GM10248 (cell line): ENCODE measurements at places on chromosomes 7 and 10.

DNA sequence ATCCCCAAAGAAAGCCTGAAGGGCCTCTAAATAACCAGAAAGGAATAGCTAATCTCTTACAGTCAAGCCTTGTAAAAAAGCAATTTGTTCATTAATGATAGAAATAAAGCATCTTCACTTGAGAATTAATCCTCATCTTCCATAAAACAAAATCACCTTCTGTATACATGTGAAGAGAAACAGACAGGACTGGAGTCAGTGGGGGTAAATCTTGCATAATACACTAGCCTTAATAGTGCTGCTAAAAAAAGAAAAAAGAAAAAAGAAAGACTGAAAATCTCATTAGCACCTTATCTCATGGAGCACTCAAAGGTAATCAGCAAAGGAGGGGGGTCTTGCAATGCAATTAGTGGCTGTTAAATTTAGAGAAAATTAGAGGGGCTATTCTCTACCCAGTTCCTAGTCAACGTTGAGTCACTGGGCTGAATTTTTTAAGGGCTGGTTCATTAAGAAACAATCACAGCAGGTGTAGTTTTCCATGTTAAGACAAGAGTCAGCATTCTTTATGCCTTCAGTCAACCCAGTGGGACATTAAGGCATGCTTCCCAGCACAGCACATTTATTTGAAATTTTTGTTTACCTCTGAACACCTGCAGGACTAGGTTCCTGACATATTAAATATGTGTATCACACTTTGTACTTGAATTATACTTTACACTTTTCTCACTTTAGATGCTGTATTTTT is 1455.7 kb upstream of the CELF2 start:
- DNase-seq, result no peak

DNA sequence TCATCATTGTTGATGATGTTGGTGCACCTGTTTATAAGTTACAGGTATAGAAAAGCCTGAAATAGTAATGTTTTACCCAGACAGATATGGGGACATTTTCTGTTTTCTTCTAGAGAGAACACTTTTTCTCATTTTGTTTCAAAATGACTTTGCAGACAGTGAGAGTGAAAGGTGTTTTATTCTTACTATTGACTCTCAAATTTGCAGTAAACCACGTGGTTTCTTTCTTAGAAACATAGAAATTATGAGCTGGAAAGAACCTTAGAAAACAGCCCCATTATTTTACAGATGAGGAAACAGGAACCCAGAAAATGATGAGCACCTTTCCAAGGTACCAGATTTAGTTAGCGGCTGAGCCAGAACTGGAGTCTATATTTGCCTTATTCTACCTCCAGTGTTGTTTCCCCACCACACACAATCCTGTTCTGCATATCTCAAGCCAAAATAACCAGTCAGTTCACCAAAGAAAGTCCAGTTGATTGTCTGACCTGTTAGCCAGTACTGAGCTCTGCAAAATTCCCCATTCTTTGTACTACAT is 138.9 kb upstream of the AHR start:
- peak; percentile 51 for DNase-seq

DNA sequence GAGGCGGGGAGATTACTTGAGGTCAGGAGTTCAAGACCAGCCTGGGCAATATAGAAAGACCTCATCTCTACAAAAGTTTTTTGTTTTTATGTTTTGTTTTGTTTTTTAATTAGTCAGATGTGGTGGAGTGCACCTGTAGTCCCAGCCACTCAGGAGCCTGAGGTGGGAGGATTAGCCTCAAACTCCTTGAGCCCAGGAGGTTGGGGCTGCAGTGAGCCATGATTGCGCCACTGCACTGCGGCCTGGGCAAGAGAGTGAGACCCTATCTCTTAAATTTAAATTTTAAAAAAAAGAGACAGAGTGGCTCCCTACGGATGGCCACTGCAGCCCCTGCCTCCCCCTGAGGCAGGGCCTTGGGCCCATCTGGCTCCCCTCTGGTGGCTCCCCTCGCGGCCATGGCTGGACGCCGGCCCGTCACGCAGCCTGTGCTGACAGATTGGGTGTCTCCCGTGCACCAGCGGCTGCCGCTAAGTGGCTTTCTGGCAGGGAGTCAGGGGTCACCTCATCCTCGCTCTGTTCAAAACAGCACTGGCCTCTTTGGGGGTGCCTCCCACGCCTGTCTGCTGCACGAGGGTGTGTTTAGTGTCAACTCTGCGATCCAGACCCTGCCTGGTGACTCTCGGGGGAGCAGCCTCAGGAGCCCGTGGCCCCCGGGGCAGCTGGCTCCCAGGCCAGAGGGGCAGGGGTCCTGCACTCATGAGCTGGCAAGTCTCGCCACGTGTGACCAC is 44.4 kb upstream of the ELN start:
- DNase-seq, result no peak

DNA sequence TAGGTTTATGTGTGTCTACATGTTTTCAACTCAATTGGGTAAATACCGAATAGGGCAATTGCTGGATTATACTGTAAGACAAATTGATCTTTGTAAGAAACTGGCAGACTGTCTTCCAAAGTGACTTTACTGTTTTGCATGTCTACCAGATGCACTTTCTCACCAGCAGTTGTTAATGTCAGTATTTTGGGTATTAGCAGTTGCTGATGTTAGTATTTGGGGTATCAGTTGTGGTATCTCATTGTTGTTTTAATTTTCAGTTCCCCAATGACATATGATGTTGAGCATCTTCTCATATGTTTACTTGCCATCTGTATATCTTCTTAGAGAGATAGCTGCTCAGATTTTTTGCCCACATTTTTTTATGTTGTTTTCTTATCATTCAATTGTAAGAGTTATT is 10.6 kb downstream of the PDE6C start:
- DNase-seq, result no peak

- DNase-seq, result no peak
These were observed 633.2 kb upstream of the NRP1 start for GRCh38 chr10:33967606-33968120.

- peak; percentile 28 for DNase-seq
These were observed 3.5 kb upstream of the AEBP1 start for GRCh38 chr7:44100458-44101302.

DNA sequence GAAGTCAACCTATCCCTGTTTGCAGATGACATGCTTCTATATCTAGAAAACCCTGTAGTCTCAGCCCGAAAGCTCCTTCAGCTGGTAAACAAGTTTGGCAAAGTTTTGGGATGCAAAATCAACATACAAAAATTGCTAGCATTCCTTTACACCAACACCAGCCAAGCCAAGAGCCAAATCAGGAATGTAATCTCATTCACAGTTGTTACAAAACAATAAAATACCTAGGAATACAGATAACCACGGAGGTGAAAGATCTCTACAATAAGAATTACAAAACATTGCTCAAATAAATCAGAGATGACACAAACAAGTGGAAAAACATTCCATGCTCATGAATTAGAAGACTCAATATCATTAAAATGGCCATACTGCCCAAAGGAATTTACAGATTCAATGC is 50.4 kb upstream of the ZNF365 start:
- DNase-seq, result no peak

DNA sequence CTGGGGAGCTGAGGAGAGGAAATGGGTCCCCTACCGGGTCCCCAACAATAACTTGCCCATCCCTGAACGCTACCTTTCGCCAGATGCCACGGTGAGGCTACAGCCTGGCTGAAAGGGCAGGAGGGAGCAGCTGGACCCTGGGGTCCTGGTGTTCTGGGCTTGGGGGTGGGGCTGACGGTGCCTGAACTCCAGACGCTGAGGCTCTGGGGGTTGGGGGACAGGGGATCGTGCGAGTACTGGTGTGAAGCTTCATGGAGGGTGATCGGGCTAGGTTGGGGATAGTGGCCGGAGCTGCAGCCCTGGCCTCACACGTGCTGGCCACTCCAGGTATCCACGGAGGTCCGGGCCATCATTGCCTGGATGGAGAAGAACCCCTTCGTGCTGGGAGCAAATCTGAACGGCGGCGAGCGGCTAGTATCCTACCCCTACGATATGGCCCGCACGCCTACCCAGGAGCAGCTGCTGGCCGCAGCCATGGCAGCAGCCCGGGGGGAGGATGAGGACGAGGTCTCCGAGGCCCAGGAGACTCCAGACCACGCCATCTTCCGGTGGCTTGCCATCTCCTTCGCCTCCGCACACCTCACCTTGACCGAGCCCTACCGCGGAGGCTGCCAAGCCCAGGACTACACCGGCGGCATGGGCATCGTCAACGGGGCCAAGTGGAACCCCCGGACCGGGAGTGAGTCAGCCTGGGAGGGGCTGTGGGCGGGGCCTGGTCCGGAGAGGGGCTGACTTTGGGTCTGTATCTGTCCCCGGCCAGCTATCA is 8.3 kb downstream of the AEBP1 start:
- no peak for DNase-seq

DNA sequence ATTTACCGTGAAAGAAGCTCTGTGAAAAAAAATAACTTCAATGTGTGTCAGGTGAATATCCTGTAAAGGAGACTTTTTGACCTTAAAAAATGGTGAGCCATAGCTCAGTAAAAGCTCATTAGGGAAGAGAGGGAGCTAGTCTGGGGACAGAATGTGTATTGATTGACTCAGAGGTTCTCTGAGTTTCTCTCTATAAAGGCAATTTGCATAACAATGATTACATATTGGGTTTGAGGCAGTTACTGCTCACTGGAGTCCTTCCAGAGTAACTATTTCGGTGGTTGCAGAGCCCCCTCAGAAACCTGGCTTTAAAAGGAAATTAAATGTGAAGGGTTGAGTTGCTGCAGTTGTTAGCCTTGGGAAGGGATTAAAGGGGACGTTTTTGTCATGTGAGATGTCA is 181.6 kb downstream of the GALNT17 start:
- DNase-seq, result no peak

DNA sequence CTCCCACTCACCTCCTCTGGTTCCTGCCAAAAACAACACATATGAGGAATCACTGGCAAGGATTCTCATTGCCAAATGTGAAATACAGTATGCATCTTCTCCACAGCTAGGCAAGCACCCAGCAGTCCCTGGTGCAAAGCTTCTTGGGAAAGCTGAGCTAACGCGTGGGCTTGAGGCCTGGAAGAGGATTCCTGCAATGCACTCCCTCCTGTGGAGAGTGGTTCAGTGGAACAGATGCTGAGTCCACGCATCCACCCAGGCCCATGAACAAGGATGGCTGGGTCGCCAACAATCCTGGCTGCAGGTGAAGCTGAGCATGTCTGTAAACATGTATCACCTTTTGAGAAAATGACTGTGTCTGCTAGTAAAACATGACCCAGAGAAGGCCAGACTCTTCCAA is 113.2 kb upstream of the CHST15 start:
- DNase-seq, result no peak

GRCh38 chr7:68562323-68562899 is 1035.9 kb upstream of the AUTS2 start:
- DNase-seq, result no peak

DNA sequence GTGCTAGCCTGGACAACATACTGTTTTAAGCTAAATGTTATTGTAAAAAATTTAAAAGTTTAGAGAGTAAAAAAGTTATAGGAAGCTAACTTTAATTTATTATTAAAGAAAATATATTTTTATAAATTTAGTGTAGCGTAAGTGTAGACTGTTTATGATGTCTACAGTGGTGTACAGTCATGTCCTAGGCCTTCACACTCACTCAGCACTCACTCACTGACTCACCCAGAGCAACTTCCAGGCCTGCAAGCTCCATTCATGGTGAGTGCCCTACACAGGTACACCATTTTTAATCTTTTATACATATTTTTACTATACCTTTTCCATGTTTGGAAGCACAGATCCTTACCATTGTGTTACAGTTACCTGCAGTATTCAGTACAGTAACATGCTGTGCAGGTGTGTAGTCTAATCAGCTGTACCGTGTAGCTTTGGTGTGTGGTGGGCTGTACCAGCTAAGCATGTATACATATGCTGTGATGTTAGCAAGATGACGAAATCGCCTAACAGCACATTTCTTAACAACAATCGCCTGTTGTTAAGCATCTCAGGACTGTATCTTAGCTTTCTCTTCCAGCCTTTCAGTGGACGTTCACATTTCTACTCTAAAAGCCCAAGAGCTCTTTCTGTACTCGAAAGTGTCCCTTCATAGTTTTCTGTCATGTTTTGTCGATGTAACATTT is 12.5 kb downstream of the RNF32 start:
- DNase-seq, result no peak

GRCh38 chr7:98779800-98780587 is 89.8 kb downstream of the TMEM130 start:
- DNase-seq, result no peak

DNA sequence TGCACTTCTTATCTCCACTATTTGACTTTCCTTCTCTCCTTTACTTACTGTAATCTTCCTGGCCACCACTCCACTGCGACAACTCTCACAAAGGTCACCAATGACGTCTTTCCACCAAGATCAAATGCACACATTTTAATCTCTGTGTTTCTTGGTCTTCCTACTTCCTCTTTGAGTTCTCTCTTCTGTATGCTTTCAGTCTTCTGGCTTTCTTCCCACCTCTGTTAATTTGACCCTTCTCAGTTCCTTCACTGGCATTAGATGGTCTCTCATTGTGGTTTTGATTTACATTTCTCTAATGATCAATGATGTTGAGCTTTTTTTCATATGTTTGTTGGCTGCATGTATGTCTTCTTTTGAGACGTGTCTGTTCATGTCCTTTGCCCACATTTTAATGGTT is 31.9 kb downstream of the FAM107B start:
- DNase-seq, result no peak

DNA sequence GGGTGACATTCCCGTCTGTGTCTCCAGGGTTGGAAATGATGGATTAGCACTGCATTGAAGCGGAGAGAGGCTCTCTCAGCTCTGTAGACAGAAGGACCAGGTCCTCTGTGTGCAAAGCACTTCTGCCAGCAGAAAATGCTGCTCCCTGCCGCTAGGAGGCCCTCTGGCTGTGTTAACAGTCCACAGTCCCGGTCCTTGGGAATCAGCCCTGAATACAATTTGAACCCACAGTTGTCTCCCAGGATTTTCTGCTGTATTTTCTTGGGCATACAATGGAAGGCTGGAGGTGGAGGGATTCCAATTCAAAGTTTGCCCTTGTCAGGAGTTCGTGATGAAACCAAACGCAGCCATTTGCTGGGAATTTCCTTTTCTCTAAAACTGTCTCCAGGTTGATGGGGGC is 205.2 kb downstream of the GLRX3 start:
- no peak for DNase-seq

DNA sequence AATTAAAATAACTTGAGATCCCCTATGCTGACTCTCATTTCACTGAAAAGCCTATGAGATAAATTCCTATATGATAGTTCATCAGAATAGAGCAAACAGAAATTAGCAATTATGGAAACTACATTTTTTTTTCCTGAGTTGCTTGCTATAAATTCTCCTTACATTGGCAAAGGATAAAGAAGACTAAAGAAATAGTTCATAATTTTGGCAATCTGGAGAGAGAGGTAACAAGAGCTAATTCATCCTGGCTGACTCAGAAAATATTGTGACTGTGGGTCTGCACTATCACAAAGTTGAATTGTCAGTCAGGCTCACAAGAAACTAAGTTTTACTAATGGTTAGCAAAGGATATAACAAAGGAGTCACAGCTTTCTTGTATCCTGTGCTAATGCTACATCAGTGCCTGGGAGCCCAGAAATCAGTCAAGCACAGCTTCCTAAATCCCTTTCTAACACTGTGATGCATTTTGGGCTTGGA is 483.0 kb downstream of the MAGI2 start:
- DNase-seq, result no peak

GRCh38 chr10:126448091-126448490 is 59.8 kb upstream of the ADAM12 start:
- DNase-seq, result no peak

- no peak for DNase-seq
These were observed 578.6 kb upstream of the FOXK1 start for GRCh38 chr7:4103352-4104091.

GRCh38 chr7:79719216-79719615 is 265.7 kb upstream of the MAGI2 start:
- no peak for DNase-seq

GRCh38 chr7:130489140-130489983 is 2.5 kb upstream of the MEST start:
- no peak for DNase-seq
